ENCODE measurements at places on chromosomes 16 and 17.

GRCh38 chr17:67648032-67648905, 69.5 kb upstream of the NOL11 start:
- no peak for DNase-seq

DNA sequence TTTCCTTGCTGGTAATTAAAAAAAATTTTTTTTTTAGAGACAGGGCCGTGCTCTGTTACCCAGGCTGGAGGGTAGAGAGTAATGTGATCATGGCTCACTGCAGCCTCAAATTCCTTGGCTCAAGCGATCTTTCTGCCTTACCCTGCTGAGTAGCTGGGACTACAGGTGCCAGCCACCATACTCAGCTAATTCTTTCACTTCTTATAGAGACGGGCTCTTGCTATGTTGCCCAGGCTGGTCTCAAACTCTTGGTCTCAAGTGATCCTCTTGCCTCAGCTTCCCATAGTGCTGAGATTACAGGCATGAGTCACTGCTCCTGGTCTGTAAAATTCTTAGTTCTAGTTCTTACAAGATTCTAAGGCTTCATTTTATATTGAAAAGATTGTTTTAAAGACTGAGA, 11.1 kb downstream of the SMIM36 start:
- DNase-seq: no peak

DNA sequence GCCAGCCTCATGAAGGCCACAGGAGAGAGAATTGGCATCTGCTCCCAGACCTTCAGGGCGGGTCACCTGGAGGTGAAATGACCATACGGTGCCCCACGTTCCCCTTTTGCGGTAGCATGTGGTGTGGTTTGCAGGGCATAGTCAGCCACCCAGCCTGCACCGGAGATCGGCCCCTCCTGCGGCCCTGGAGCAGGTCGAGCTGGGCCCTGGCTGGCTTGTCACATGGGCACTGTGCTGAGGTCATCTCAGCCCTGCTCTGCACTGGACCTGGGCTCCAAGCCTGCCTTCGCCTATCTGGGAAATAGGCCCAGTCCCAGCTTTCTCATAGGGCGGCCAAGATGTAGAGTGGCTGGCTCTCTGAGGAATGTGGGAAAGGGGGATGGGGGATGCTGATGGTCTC, 16.2 kb downstream of the GSE1 start:
- DNase-seq: no peak

GRCh38 chr16:81397879-81398520, 46.6 kb upstream of the CMIP start:
- DNase-seq: no peak

DNA sequence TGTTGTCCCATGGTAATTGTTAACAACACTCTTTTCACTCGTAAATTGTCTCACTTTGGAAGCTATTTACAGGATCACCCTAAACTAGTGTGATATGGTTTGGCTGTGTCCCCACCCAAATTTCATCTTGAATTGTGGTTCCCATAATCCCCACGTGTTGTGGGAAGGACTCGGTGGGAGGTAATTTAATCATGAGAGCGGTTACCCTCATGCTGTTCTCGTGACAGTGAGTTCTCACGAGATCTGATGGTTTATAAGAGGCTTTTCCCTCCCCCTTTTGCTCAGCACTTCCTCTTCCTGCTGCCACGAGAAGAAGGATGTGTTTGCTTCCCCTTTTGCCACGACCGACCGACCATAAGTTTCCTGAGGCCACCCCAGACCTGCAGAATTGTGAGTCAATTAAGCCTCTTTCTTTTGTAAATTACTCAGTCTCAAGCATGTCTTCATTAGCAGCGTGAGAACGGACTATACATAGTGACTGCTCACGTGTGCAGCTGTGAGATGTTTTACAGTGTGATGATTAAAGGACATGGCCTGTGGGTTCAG, 34.4 kb downstream of the DNAH3 start:
- no peak for DNase-seq

GRCh38 chr16:84109598-84110335, 7.0 kb downstream of the MBTPS1 start:
- no peak for DNase-seq

GRCh38 chr16:84199861-84200260, 8.9 kb downstream of the ADAD2 start:
- DNase-seq: no peak

Data from AG08396 (cell line).